Stimulated activated CD4-positive, alpha-beta T cell treated with anti-CD3 and anti-CD28 coated beads, Interleukin-2, amount 100 ng/mL, for 4 hours (primary cell): ENCODE measurements at places on chromosomes 1 and 21.

DNA sequence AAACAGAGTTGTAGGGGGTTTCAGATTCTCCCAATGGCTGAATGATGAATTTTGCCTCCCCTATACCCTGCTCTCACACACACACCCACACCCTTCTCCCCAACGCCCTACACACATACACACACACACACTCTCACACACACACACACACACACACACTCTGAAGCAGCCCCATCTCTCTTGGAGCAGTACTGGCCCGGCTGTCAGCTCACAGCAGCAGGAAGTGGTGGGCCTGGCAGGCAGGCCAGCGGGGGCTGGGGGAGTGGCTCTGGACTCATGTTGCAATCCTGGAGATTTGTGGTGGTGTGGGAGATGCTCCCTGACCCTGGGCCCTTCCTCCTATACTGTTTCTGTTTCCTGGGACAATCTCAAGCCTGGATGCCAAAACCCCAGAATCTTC, 2.2 kb downstream of the IKBKE start:
- DNase-seq: no peak

GRCh38 chr1:214895011-214895600, 187.4 kb upstream of the KCNK2 start:
- no peak for DNase-seq

DNA sequence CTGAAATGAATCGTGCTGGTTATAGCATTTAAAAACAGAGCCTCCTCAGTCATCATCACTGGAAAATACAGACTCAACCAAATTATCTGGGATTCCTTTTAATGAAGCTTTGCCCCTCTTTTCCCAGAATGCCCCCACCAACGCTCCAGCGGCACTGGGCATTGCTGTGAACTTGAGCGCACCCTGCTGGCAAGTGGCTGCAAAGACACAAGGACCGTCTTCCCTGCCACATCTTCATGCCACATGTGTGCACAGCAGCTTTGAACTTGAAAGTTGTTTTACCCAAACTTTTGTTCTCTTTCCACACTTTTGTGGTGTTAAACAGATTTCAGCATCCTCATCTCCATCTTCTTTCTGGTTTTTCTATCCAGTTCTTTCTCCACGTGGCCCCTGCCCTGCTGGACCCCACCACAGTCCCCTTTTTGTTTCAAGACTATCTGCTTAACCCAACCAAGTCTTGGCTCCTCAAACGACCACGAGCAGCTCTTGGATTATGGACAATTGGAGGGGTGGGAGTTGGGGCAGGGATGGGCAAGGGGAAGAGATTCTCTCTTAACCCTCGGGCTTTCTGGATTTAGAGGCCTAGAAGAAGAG, 12.8 kb upstream of the LMX1A start:
- DNase-seq: peak; percentile 21

GRCh38 chr1:182680901-182681567, 3.4 kb downstream of the RGS8 start:
- DNase-seq: no peak

DNA sequence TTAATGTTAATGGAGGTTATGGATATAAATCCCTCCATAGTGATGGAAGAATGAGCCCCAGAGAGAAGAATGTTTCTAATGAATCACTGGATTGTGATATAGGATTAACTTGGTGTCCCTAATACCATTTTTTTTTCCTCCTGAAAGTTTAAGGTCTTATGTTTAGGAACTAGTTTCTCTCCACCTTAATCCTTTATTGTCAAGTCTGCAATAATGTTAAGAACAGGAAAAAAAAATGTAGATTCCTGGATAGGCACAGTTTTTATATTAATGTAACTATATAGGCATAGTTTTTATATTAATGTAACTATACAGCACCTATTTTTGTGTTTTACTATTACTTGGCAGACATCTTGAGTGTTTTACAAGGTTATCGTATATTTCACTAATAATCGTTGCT, 34.9 kb downstream of the NFIA start:
- DNase-seq: no peak

DNA sequence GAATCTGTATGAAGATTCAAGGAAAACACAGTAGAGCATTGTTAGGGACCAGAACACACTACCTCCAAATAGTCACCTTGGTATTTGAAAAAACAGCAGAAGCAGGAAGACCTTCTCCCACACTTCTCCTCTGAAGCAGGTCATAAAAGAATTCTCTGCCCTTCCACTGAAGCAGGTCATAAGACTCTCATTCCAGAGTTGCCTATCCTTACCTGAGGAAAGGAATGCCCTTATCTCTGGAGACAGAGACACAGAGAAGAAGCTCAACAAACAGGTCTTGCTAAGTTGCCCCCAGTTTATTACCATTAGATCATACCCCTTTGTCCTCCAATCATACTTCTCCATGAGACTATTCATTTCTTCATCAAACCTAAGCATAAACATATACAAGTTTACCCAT, 225.8 kb upstream of the TNR start:
- DNase-seq: no peak

- DNase-seq: no peak
Observed at GRCh38 chr1:162133566-162133965, 64.1 kb downstream of the NOS1AP start.

- DNase-seq: no peak
Observed at GRCh38 chr1:16095447-16095846, 22.0 kb upstream of the FAM131C start.

GRCh38 chr1:31705080-31705866, 1.5 kb upstream of the COL16A1 start:
- peak; percentile 32 for DNase-seq

DNA sequence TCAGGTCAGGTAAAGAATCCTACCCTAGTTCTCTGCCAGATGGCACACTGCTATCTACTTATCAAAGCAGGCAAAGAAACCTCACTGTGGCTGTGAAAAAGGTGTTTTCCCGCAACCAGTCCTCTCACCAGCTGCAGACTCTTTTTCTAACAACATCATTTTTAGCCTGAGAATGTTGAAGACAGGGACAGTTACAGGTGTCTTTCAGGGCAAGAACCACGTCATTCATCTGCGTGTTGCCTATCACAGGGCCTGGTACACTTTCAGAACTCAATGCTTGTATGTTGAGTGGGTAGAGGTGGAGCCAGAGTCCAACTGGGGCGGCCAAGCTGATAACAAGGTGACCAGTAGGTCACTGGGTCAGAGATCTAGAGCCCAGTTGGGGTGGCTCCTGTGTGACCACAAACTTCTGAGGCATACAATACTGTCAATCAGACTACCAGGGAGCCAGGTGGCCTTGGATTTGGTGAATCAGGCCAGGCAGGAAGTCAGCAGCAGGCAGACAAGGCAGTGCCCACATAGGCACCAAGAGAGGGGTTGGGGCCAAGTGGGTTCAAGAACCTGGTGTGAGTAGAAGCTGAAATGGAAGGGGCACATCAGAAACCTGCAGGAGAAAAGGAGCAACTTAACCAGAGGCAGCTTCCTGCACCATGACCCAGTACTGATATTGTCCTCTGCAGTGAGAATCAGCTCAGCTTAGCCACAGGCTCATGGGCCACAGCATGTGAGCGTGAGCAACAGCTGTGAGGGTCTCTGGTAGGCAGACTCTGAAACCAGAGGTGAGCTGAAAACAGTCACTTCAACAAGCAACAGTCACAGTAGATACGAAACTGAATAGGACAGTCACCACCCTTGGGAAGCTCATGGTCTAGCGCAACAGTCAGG, 123.6 kb downstream of the DTL start:
- no peak for DNase-seq

- no peak for DNase-seq
Observed at GRCh38 chr1:83697220-83697619, 301.7 kb downstream of the TTLL7 start.

DNA sequence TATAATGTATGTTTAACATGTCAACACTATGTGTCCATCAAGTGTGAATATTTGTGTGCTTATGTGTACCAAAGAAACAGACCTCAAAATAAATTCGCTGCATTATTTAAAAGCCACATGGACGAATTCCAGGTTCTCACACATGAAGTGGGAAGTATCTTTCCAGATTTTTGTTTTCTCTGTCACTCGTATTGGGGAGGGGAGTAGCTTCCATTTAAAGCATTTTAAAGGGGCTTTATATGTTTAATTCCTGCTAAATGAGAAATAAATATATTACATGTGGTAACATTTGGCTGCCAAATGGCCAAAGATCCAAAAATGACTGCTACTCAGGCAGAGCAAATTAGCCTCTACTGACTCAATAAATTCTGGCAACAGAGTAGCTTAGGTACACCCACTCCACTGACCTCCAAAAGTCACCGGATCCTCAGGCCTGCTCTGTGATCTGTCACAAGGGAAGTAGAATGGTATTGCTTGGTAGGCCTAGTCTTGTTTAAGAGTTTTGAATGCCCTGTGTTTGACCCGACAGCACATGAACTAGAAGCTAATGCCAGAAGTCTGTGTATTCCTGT, 178.1 kb downstream of the ZP4 start:
- no peak for DNase-seq

DNA sequence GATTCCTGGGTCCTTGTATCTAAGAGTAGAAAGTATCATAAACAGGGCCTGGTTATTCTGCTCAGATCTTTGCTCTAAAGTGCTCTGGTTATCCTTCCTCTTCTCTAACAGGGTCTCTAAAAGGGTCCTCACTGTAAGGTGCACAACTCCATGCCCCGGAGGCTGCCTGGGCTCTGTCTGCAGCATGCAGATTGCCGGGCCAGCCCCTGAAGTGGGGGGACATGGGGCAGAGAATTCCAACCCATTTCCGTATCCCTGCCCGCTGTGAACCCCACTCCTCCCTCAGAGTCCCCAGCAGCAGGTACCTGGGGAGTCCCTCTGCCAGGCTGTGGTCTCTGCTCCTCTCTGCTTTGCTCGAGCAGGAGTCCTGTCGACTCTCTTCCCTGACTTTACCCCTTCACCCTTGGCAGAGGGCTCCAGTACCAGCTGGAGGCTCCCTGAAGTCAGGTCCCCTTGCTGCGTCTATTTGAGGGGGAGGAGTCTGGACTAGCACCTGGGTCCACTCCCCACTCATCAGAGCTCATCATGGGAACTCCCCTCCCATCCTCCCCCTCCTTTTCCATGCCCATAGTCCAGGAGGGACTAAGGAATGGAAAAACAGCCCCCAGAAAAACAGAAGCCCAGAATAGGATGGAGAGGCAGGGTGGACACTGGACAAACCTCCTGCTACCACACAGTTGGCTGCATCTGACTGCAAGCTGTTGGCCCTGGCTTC, 12.1 kb downstream of the BLACAT1 start:
- DNase-seq: no peak

DNA sequence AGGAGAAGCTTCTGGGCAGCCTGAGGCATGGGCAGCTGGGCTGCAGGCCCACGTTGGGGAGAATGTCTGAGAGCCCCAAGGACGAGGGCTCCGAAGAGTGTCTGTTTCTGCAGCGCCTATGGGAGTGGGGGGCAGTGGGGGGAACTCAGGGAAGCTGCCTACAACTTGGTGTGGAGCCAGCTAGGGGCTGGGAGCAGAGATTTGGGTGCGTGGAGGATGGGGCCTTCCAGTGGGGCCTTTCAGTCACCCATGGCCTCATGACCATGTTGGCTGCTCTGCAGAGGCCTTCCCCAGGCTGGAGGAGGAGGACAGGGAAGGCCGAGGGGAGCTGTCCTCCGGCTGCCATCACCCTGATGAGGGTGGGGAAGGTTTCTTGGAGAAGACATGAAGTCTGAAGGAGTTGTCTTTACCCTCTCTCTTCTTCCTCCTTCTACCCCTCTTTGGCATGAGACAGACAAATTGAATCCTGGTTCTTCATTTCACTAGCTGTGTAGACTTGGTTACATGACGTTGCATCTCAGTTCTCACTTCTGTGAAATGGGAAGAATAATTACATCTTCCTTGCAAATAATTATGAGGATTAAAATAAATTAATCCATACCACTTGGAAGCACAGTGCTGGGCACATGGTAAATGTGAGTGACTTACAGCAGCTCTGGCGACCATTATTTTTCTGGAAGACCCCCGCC, 8.3 kb downstream of the PPFIA4 start:
- no peak for DNase-seq

GRCh38 chr1:84758968-84759491, 68.8 kb upstream of the SSX2IP start:
- no peak for DNase-seq

GRCh38 chr1:213381572-213382084, 330.6 kb downstream of the RPS6KC1 start:
- no peak for DNase-seq

DNA sequence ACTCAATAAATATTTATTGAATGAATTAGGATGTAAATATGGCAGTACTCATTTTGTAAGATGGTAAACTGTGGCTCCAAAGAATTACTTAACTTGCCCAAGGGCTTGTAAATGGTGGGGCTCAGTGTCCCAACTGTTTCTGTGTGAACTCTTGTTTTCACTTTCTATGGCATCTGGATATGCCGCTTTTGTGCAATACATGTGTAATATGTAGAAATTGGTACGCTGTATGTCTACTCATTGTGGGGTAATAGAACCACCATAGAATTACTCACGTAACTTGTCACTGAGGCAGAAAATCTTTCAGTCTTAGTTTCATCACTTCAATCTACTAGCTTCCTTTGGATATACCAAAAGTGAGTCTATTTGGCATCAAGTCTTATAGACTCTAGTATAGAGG, 977 bp downstream of the PRPF3 start:
- DNase-seq: no peak

DNA sequence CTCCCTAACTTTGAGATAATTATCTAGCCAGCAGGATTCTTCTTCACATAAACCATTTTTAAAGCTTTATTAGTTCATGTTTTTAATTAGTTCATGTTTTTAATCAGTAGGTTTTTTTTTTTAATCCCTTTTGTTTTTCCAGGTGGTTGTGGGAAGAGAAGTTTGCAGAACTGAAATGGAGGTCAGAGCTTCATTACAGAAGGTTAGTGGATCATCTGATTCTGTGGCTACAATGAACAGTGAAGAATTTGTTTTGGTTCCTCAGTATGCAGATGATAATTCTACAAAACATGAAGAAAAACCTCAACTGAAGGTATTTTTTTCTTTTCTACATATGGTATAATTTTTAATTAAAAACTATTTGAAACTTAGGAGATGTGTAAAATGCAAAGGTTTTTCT, 59.7 kb downstream of the RABGAP1L start:
- no peak for DNase-seq

DNA sequence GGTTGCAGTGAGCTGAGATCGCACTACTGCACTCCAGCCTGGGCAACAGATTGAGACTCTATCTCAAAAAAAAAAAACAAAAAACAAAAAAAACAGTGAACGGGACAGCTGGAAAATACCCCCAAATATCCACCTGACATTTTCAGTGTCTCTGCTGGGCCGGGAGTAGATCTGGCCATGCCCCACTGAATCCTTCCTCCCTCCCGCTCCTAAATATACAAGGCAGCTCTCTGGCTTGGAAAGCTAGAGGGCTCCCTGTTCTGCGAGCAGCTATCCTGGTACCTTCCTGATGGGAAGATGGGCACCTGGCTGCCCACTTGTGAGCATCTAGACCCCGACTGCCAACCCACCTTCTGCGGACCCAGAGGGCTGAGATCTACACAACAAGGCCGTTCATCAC, 21.4 kb downstream of the SPSB1 start:
- no peak for DNase-seq

GRCh38 chr1:3350506-3351261, 103.8 kb upstream of the ARHGEF16 start:
- DNase-seq: no peak

GRCh38 chr1:18561967-18562366, 68.7 kb upstream of the PAX7 start:
- no peak for DNase-seq

GRCh38 chr1:1021010-1021919, 1.3 kb downstream of the AGRN start:
- no peak for DNase-seq

GRCh38 chr1:112079446-112079845, 90.0 kb upstream of the KCND3 start:
- no peak for DNase-seq
